ENCODE measurements at places on chromosomes 2 and 18.

GRCh38 chr2:7119132-7119835 is 202.1 kb downstream of the RNF144A start:
- DNase-seq, result no peak

GRCh38 chr2:222434204-222434603 is 9.9 kb downstream of the SGPP2 start:
- no peak for DNase-seq

DNA sequence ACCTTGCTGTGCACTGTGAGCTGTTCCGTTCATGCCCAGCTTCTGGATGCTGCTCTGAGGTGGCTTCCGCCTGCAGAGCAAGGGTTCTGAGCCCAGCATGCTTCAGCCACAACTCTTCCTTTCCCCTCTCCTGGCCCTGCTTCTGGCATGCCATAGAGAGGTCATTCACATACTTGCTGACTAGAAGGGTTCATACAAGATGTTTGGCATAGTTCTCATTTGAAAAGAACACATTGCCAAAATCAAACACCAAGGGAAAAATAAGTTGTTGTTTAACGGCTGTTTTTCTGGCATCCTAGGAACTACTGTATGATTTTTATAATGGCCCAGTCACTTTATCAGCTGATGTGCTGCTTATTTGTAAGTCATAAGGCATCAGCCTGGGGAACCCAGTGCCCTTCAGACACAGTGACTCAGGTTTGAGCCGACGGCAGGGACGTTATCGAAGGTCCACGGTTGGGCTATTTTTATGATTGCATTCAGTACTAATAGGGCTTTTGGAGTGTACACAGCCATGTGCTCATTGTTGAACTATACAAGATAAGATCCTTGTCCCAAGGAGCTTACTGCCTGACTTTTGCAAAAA is 53.9 kb upstream of the CTAGE1 start:
- DNase-seq, result no peak

DNA sequence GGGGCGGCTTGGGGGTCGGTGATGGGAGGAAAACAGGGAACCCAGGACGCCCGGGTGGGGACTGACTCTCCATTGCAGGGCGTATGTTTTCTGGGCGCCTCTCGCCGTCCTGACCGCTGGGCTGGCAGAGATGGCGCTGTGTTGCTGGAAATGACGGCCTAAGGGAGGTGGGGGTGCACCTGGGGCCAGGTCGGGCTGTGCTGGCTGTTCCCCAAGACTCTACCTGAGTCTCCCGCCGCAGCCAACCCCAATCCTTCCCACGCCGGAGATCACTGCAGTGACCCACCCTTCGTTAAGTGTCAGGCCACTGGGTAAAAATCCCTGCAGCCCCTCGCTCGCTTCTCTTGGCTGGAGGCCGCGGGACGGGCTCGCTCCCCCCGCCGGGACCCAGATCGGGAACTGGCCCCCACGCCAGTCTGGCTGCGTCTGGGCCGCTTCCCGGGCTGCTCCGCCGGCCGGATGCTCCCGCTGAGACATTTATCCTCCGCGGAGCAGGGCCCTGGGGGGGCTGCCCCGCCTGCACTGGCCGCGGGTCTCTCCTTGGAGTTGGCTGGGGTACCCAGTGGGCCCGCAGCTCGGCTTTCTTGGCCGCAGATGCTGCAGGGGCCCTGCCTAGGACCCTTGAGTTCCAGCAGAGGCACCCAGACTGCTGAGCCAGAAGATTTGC is 7.8 kb upstream of the ARMC9 start:
- no peak for DNase-seq

DNA sequence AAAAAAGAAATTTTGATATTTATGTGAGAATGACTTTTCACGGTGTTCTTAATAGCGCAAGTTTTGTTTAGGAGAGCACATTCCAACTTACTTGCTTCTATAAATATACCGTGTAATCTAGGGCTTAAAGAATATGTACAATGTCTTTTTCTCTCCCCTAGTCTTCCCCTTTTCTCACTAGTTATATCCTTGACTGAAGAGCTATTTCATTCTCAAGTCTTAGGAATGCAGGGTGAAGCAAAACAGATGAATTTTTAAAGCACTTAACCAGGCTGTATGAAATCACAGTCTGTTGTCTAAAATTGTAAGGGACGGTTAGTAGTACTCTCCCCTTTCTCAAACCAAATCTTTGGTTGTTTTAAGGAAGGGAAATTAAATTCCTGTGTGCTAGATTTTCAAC is 29.6 kb upstream of the SLC30A6 start:
- no peak for DNase-seq

- DNase-seq, result no peak
These were observed 73.0 kb upstream of the RAB12 start for GRCh38 chr18:8536231-8536630.

GRCh38 chr2:191215666-191216065 is 29.5 kb upstream of the MYO1B start:
- DNase-seq, result no peak

DNA sequence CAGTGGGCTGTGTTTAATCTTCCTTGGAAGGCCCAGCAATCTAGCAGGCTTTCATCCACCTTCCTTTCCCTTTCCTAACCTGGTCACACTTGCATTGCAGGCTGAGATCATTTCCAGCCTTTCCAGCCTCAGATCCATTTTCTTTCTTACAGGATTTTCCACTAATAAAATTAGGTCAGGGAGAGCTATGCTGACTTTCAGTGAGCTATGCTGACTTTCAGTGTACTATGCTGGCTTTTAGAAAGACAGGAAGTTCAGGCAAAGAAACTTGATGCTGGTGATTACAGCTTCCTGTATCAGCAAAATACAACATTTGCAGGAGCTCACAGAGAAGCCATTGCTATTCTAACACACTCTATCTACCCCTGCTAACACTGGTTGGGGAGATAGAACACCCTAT is 735.0 kb downstream of the CCDC85A start:
- no peak for DNase-seq

- DNase-seq, result no peak
These were observed 145.8 kb upstream of the ID2 start for GRCh38 chr2:8535821-8536685.

- no peak for DNase-seq
These were observed 88.6 kb upstream of the GPC1 start for GRCh38 chr2:240346753-240347372.

GRCh38 chr2:99818842-99819241 is 323.5 kb downstream of the AFF3 start:
- no peak for DNase-seq

- no peak for DNase-seq
These were observed 282.6 kb downstream of the LRP1B start for GRCh38 chr2:141848191-141848590.

GRCh38 chr2:176553685-176554100 is 284.5 kb downstream of the MTX2 start:
- DNase-seq, result no peak

DNA sequence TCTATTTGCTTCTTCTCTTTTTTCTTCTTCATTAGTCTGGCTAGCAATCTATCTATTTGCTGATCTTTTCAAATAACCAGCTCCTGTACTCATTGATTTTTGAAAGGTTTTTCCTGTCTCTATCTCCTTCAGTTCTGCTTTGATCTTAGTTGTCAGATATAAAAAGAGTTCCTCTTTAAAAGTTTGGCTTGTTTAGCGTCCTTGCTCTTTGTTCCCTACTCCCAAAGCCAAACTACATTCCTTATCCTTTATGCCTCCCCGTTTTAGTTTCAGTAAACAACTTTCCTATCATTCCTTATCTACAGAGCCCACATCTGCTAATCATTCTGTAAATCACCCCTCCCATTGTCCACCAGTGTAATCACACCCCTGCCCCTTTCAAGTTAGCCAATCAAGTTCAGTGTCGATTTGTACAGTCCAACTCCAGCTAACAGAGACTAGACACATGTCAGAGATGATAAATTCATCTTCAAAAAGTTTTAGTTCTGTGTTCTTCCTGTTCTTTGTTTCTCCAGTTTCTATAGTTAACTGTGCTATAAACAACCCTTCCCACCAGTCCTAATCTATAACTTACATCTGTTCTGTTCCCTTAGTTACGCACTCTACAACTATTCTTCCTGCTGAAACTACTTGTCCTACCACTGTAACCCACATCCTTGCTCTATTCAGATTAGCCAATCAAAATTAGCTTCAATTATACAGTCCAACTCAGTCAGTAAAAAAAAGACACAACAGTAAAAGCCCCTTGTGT is 44.4 kb downstream of the TFPI start:
- no peak for DNase-seq
